Parietal lobe (tissue), 2 donors: ENCODE measurements at places on chromosomes 1 and 21. TPM values are rescaled to one million over a fixed set of nuclear protein-coding genes. Genes with fewer than 3 reads are reported as not detected.

The EPHB2 gene
- 57.6 TPM for total RNA-seq

The OR11L1 gene
- total RNA-seq, result not detected

The FCGR1A gene
- total RNA-seq, result 5.6 TPM

The AQP10 gene
- total RNA-seq, result not detected

The URB1 gene
- total RNA-seq, result 22.8 TPM

The FCER1G gene
- total RNA-seq, result 3.8 TPM

The TNNI3K gene
- 22.8 TPM for total RNA-seq

The DNM3 gene
- 133 TPM for total RNA-seq

The HRNR gene
- total RNA-seq, result not detected

The OR10K2 gene
- not detected for total RNA-seq

The PRELP gene
- total RNA-seq, result under 0.01 TPM

The TRAF5 gene
- total RNA-seq, result 24.1 TPM

The KRTAP19-1 gene
- total RNA-seq, result not detected

The SYT2 gene
- 1.6 TPM for total RNA-seq

The LCE1C gene
- not detected for total RNA-seq

The CAPZA1 gene
- total RNA-seq, result 110 TPM

The PRAMEF4 gene
- total RNA-seq, result not detected

The GPR25 gene
- total RNA-seq, result not detected

The CEP104 gene
- 55.4 TPM for total RNA-seq

The ADAMTS4 gene
- total RNA-seq, result 0.31 TPM

The CPTP gene
- total RNA-seq, result 16.3 TPM

The LRRIQ3 gene
- total RNA-seq, result 1.3 TPM

The PLOD1 gene
- total RNA-seq, result 16.9 TPM

The CLCA2 gene
- total RNA-seq, result not detected

The FCRL1 gene
- not detected for total RNA-seq

The ANKRD34A gene
- 2.5 TPM for total RNA-seq

The BARHL2 gene
- total RNA-seq, result not detected

The POU3F1 gene
- total RNA-seq, result 5.9 TPM

The CASQ1 gene
- total RNA-seq, result 1.9 TPM

The ANKRD65 gene
- 1.6 TPM for total RNA-seq

The BSND gene
- not detected for total RNA-seq

The ESRRG gene
- total RNA-seq, result 8.1 TPM

The NPHS2 gene
- total RNA-seq, result not detected

The FAM167B gene
- total RNA-seq, result not detected

The SRSF4 gene
- 51.0 TPM for total RNA-seq

The VASH2 gene
- 80.4 TPM for total RNA-seq

The KPRP gene
- total RNA-seq, result not detected

The SPRR2A gene
- not detected for total RNA-seq

The RPL22 gene
- 255 TPM for total RNA-seq

The AADACL4 gene
- total RNA-seq, result not detected

The DNALI1 gene
- total RNA-seq, result 11.3 TPM

The SMIM11 gene
- total RNA-seq, result 27.2 TPM

The AVPR1B gene
- total RNA-seq, result not detected

The CASQ2 gene
- not detected for total RNA-seq

The SKI gene
- total RNA-seq, result 32.2 TPM

The ERVH48-1 gene
- total RNA-seq, result not detected

The CHI3L2 gene
- total RNA-seq, result 0.31 TPM

The IL19 gene
- not detected for total RNA-seq

The B3GALT6 gene
- total RNA-seq, result 24.7 TPM

The CD52 gene
- total RNA-seq, result not detected

The COL11A1 gene
- 48.2 TPM for total RNA-seq

The IFNAR1 gene
- 44.8 TPM for total RNA-seq

The LRRC42 gene
- total RNA-seq, result 17.2 TPM

The TAS1R1 gene
- not detected for total RNA-seq

The ATP8B2 gene
- total RNA-seq, result 45.7 TPM

The ARTN gene
- 0.31 TPM for total RNA-seq
